ENCODE measurements at places on chromosomes 6 and 20.

DNA sequence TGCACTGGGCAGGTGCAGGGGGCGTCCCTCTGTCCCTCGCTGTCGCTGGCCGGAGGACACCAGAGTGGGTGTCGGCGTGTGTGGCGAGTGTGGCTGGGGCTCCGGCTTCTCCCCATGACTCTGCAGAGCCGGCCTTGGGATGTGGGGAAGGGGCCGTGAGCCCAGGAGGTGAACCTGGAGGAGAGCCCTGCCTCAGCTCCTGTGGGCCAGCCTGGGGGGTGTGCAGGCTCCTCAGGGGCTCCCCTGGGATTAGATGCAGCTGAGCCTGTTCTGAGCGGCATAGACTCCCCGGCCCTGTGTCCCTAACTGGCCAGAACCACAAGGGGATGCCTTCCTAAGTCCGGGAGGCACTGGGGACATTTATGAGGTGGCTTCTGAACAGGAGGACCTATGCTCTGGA lies 73.2 kb upstream of the GATA5 start:
- DNase-seq, result no peak

- no peak for DNase-seq
These were observed 179.1 kb downstream of the SLC35F1 start for GRCh38 chr6:118086159-118086558.

- no peak for DNase-seq
These were observed 16.8 kb upstream of the FRMD1 start for GRCh38 chr6:168095716-168096250.

DNA sequence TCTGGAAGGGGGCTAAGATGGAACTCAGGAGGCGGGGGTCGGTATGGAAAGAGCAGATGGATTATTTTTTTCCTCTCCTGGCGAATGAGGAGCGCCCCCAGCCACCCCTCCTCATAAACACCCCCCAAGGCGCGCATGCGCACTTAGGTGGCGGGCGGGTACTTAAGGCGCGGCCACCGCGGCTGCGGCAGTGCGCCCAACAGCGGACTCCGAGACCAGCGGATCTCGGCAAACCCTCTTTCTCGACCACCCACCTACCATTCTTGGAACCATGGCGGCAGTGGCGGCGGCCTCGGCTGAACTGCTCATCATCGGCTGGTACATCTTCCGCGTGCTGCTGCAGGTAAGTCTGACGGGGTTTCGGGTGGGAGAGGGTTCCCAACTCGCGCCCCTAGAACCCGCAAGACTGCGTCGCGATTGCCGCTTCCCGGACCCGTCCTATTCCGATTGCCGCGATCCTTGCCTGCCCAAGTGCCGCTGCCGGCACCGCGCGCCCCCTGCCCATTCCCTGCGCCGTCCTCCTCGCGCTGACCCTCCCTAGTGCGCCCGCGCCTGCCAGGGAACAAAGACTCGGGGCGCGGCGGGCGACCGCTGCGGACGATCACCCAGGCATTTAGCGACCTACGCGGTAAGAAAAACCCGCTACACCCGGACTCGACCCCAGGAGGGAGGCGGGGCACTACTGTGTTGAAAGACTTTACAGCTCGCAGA lies at the start of gene NNAT:
Gene NNAT, plus strand, starts transcription at position 190 of the 711 bp plus-strand sequence. Its CDS starts 82 bp downstream, at position 272.
- no peak for DNase-seq

GRCh38 chr6:119643876-119644275 lies 294.3 kb upstream of the MAN1A1 start:
- no peak for DNase-seq

GRCh38 chr6:10747251-10747972 lies at the start of gene TMEM14B:
Gene TMEM14B (plus strand): TSS chr6:10747805. CDS start chr6:10749246, 1,441 bp downstream.
- peak; percentile 100 for DNase-seq

DNA sequence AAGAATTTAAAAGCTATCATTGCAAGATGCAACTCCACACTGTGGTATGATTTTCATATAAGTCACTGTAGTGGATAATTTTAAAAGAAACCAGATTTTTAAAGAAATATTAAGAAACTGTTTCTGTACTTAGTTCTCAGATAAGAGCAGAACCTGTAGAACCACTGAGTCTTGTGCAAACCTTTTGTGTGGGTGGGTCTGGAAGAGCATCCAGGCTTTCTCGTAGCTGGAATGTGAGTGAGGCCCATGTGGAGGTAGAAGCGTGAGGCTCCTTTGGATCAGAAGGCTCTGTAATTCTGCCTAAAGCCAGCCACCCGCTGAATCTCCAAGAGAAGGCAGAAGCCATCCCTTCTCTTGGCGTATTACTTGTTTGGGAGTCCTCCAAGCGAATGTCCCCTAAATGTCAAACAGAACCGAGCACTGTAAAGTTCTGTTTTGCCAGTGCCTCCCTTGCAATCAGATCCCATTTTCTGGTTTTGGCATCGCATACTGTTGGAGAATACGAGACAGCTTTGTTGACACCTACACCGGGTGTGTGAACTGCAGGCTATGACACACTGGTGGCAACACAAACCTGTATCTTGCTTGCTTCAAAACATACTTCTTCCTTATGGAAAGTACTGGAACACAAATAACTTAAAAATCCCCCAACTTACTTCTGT lies 188.7 kb downstream of the FOXC1 start:
- DNase-seq, result no peak

GRCh38 chr6:138970856-138971425 lies 17.1 kb downstream of the REPS1 start:
- DNase-seq, result no peak

GRCh38 chr6:169960886-169961611 lies 209.6 kb downstream of the ERMARD start:
- no peak for DNase-seq

GRCh38 chr6:37739618-37740017 lies 41.9 kb upstream of the MDGA1 start:
- no peak for DNase-seq

GRCh38 chr6:134508862-134509498 lies 191.1 kb upstream of the SGK1 start:
- DNase-seq, result no peak

DNA sequence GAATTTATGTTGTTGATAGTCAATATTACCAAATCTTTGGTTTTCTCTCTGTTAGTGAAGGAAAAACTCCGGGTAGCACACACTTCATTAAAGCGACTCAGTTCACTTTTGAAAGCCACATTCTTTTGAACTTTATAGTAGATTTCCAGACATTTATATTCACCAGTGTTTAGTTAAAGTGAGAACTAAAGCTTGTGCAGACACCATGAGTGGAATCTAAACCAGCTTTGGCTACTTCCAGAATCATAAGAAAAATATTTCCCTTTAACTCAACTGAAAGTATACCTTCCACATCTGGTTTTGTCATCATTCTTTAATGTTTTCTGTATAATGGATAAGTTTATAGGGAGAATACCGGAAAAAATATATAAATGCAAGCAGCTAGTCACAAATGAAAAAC lies 92.1 kb upstream of the COL21A1 start:
- DNase-seq, result no peak

- no peak for DNase-seq
These were observed 10.3 kb upstream of the MAPK13 start for GRCh38 chr6:36120018-36120417.

- DNase-seq, result no peak
These were observed 747 bp upstream of the TXNDC5 start for GRCh38 chr6:7911345-7911725.

- DNase-seq, result no peak
These were observed 88.4 kb upstream of the CEP85L start for GRCh38 chr6:118739696-118740353.

DNA sequence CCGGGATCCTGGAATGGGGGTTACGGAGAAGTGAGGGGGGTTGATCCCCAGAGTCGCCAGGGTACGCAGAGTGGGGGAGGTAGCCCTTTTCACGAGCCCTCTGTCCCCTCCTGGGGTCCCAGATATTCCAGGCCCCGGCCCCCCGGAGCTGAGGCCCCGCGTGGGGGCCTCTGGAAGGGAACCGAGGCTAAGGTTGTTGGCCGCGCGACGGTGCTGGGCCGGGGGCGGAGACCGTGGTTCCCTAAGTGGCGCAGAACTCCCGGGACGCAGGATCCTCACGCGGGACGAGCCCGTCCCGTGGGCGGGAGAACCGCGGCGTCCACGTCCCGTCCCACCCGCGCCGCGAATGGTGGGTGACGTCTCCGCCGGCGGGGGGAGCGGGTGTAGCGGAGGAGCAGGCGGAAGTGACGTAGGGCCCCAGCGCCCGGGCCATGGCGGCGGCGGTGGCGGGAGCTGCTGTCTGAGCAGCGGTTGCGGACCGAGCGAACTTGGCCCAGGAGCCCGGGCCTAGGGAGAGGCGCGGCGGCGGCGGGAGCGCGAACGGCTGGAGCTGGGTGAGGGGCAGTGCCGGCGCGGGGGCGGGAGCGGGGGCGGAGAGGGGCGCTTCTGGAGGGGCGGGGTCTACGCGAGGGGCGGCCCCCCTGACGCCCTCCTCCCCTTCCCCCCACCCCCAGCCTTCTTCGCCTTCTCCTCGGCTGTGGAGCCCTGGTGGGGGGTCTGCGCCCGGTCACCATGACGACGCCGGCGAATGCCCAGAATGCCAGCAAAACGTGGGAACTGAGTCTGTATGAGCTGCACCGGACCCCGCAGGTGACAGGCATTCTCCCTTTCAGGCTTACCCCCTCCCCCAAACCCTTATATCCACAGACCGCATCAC lies at the start of gene RING1:
Gene RING1, plus strand, starts transcription at position 410 of the 877 bp plus-strand sequence. Its CDS starts 323 bp downstream, at position 733.
- peak; percentile 78 for DNase-seq

DNA sequence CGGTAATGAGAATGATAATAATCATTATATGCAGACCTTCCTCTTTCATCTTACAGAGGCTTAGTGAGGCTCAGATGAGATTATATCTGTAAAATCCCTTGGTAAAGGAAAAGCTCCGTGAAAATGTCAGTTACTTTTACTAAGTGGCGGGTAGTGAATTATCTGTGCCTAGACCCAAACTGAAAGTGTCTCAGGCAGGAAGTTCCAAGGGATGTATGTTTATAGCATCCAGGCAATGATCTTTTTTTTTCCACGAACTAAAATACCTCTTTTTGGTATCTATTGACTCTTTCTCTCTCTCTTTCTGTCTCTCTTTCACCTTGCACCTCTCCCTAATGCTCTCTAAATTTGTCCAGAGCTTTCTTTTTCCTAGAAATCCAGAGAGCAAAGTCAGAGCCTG lies 5.0 kb downstream of the TCF21 start:
- DNase-seq, result no peak

GRCh38 chr6:26258212-26258977 lies 106.6 kb upstream of the BTN3A2 start:
- no peak for DNase-seq

DNA sequence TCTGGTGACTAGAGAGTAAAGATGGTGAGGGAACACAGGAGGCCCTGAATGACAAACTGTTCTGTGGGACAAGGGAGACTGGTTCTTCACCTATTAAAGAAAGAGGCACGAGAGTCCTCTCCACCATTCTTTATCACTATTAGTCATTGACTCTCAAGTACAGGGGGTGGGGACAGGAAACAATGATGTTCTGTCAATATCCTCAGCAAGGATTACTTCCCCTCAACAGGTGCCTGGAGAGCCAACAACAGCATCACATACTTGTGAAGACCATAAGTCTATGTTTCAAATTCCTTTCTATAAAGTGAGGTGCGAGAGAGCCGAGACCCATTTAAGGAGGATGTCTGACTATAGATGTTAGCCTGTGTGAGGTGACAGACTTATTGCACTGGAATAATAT lies 72.4 kb upstream of the TBC1D7 start:
- DNase-seq, result no peak

DNA sequence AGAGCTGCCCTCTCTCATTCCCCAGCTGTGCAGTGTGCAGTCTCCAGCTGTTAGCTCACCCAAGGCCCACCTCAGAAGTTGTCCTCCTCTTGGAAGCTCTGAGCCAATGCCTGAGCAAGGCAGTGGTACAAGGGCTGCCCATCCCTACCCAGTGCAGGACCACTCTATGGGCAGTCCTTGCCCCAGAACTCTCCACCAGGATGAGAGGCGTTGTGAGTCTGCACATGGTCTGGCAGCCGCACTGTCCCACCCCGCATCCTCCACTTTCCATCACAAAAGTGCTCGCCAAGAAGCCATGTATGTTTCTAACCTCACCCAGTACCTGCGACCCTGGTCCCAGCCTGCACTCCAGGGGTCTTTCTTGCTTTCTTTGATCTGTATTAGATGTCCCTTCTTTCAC lies 175.1 kb upstream of the PMEPA1 start:
- no peak for DNase-seq

DNA sequence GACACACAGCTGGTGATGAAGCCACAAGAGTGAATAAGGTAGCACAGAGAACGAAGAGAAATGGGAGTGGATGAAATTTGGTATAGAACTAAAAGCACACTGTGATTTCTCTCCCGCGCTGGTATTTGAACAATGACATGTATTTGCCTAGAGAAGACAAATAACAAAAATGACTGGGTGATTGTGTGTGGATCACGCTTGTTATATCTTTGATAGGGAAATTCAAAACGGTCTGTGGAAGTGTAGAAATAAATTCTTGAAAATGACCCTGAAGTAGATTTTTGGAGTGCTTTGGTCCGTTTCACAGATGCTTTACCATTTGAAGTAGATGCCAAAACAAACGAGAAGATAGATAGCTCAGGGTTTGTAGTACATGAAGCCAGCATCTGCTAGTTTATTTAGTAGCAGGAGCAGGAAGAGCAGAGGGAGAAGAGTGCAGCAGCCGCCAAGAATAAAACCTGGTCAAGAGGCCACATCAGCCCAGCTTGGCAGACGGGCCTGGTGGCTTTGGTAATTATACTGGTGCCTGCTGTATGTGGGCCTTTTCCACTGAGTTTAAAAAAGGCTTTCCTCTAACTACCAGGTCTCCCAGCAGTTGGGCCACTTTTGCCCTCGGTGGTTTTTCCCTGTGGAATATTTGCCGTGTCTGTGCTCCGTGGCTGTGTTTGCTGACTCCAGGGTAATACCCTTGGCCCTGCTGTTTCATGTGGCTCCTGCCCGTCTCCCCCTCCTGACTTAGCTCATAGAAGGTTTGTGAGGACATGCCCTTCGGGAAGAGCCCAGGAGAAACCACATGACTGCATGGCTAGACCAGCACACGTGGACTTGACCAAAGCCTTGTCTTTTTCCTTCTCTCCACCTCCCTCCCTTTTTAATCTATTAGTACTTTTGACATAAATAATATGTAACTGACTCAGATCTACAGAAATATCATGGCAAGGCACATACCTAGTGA lies 294.0 kb downstream of the SOX4 start:
- DNase-seq, result no peak

DNA sequence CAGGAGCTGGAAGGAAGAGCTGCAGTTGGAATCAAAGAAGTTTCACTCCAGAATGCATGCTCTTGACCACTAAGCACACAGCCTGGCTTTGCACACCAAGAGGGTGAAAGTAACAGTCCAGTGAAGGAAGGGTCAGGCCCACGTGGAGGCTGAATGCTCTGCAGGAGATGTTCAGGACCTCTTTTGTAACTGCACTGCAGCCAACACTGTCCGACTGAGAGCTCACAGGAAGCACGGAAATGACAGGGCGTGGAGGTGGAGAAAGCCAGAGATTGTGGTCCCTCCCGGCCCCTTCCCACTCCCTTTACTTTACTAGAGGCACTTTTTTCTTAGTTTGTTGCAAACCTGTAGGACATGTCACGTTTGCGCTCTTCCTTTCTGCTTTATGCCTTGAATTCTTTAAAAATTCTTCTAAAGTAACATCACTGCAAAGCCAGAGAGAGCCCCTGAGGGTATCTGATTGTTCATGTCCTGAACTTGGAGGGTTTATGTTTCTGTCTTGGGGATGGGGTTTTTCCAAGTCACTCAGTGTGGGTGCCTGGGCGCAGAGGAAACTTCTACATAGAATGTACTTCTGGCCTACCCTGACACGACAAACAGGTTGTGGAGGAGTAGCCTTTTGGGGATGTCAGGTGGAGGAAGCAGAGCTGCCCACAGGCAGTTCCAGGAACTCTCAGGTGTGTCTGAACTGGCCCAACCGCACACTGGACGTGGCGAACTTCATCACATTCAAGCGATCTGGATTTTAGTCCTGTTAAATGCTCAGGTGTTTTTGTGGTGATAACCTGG lies 40.9 kb downstream of the JAG1 start:
- DNase-seq, result no peak
